ENCODE measurements at places on chromosomes 13 and 19.
A peak's percentile ranks its signal among the peaks of the same experiment; 100 is the strongest.

DNA sequence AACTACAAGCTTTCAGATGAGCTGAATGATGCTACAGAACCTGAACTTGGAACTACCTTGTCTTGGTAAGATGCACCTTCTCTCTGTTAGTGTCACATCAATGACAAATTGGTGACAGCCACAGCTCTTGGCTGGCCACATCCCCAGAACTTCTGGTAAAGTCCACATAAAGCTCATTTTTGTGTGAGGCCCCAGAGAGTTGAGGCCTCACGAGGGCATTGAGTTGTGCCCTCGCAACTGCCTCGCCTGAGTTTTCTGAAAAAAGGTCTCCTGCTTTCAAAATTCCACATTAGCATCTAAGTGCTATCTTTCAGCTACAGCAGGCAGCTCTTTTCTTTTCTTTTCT is 42.6 kb downstream of the MRPL57 start:
- DNase-seq: no peak

DNA sequence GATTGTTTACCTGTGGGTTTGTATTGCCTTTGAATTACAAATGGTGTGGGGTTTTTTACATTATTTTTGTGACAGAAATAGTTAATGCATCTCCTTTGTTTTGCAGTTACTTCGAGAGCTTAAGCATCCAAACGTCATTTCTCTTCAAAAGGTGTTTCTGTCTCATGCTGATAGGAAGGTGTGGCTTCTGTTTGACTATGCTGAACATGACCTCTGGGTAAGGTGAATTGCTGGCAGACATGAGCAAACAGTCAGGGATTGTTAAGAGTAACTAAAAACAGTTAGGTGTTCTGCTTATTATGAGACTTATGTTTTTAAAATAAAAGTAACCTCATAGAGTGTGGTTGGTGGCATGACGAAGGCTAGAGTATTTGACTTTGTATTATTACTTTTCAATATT is 95.0 kb downstream of the CDK8 start:
- no peak for DNase-seq

GRCh38 chr19:53086949-53087348 is 16.3 kb downstream of the ZNF160 start:
- DNase-seq: no peak

DNA sequence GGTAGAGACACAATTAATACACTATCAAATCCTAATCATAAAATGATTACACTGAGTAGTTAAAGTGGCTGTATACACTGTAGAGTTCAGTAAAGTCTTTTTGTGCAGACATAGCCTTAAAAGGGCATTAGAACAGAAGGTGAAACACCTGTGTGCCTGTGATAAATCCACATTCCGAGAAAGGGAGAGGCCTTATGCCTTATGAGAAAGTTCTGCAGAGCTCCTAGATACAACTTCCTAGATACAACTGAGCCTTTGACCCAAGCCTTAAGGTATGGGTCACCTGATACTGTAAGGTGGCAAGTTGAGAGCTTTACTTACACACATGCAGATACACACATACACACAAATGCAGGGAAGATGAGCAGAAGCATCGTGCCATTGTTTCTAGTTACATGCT is 6.3 kb downstream of the SERP2 start:
- no peak for DNase-seq

GRCh38 chr13:58869566-58869965 is 1238.0 kb downstream of the PCDH17 start:
- DNase-seq: no peak

DNA sequence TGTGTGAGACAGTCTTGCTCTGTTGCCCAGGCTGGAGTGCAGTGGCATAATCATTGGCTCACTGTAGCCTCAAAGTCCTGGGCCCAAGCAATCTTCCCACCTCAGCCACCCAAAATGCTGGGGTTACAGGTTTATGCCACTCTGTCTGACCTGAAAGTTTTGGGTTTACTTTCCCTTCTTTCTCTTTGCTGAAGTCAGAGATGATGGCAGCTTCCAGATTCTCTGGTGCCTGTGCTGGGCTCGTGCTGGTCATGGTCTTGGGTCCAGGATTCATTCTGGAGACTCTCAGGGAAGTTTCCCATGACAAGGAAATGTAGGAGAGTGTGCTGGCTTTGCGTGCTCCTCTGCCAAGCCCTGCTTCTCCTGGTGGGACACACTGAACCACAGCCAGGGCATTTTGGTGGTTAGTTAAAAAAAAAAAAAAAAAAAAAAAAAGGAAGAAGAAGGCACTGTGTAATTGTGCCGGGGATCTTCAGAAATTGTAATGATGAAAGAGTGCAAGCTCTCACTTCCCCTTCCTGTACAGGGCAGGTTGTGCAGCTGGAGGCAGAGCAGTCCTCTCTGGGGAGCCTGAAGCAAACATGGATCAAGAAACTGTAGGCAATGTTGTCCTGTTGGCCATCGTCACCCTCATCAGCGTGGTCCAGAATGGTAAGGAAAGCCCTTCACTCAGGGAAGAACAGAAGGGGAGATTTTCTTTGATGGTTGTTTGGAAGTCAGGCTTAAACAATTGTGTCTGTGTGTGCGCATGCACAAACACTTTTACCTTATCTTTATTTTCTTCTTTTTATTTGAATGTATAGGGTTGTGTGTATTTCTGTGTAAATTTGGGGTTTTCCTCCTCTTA is at the start of gene ALOX5AP:
TSS of gene ALOX5AP (plus strand) at position 519 of the 847 bp plus-strand sequence. CDS start at position 582, 63 bp downstream.
- DNase-seq: no peak

DNA sequence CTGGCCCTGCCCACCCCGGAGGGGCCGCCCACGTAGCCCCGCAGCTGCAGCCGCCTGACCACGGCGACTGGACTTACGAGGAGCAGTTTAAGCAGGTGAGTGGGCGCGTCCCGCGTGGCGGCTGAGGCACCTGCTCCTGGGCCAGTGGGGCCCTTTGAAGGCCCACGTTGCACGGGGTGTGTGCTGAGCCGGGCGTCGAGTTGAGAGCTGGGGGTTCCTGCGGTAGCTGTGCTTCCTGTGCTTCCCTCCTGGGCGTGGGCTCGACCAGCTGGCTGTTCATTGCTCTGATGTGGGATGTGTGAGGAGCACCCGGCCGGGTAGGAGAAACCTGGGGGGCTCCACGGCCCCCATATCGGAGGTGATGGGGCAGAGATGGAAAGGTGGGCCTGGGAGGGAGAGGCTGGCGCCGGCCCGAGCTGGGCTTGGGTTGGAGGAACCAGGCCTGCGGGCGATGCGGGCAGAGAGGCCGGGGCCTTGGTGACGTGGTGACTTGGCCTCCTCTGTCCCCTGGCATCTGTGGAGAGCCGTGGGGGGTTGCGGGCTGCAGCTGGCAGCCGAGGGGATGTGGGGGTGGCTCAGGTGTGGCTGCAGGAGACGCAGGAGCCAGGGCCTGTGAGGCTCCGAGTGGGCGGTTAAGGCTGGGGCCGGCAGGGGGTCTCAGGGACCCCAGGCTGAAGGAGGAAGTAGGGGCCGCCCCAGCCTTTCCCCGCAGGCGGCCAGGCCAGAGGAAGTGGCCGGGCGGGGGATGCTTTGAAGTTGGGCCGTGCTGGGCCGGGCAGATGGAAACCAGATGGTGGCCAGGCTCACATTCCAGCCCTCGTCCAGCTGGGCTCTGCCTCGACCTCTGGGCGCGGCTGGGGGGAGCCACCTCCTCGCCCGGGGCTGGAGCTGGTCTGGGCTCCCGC is 7.1 kb downstream of the ARID3A start:
- DNase-seq: no peak

DNA sequence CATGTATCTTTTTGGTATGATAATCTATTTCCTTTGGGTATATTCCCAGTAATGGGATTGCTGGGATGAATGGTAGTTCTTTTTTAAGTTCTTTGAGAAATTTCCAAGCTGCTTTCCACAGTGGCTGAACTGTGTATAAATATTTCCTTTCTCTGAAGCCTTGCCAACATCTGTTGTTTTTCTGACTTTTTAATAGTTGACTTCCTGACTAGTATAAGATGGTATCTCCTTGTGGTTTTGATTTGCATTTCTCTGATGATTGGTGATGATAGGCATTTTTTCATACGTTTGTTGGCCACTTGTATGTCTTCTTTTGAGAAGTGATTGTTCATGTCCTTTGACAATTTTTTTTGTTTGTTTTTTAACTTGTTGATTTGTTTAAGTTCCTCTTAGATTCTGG is 61.6 kb upstream of the PCDH17 start:
- DNase-seq: no peak

- no peak for DNase-seq
Measured at GRCh38 chr19:39492788-39493187, 6.0 kb upstream of the DLL3 start.

GRCh38 chr13:45108716-45109101 is 11.6 kb upstream of the GTF2F2 start:
- DNase-seq: peak; percentile 54

GRCh38 chr13:31905961-31906360 is 125.6 kb upstream of the FRY start:
- DNase-seq: no peak

DNA sequence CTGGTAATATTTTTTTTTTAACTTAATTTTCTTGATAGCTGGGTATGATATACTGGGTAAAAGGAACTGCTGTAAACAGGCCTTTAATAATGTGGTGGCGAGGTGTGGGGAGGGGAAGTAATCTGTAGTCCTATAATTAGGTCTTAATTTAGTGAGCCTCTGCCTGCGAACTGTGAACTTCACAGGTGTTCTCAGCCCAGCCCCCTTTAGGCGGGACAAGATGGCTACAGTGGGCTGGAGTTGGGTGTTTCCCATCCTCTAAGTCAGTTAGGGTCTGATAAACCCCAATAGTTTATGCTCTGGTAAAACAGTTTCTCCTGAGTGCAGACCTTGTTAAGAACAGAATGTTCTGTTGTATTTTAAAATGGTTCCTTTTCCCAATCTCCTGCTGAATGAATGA is 97.6 kb upstream of the SERP2 start:
- no peak for DNase-seq

DNA sequence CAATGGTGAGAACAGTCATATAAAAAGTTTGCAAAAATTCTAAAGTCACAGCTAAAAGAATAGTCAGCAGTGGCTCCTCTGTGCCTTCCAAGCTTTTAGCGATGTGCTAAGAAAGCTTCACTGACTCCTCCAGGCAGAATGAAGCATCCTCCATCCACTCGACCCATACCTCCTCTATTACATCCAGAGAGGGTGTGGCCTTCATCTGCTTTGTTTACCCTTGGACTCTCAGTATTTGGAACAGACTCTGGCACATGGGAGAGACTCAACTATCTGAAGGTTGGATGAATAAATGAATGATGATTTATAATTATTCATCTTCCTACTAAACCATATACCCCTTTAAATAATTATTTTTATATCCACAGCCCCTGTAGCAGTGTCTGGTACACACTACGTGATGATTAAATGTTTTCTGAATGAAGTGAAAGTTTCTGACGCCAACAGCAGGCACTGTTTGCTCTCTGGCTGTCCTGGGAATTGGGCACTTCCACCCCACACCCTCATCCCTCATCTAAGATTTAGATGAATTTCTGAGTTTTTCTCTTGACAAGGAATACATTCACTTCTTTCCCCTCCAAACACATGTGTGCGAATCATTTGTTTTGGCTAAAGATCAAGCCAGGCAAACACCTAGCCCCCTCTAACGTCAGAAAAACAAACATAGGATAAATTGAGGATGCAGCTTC is 93.9 kb downstream of the NUFIP1 start:
- no peak for DNase-seq

DNA sequence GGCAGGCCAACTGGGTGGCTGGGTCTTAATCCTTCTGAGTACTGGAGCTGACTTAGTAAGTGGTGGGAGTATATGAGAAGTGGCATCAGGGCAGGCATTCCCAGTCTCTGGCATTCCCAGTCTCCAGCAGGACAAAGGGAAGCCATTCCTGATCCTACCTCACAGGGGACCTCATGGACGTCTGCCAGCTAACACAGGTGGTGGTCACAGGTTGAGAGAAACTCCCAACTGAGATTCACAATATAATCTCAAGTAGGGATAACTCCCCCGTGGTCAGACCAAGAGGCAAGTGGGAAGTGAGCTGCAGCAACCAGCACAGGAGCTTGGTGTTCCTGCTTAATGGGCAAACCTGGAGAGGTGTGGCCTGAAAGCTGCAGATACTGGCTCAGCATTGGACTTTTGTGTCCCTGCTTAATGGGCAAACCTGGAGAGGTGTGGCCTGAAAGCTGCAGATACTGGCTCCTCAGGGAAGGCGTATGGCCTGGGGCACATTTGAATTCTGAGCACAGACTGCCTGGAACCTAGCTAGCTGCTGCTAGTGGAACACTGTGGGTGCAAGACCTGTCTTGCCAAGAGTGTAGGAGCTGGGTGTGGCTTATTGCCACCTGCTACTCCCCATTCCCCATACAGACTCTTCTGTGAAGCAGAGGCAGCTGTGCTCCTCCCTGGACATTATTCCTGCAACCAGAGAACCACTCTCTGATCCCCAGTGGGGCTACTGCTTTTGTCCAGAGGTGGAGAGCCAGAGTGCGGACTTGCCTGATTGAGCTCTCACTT is 25.9 kb upstream of the OR10H2 start:
- DNase-seq: no peak
